GM12864 (cell line): ENCODE measurements at places on chromosomes 16 and 17.

- peak; percentile 22 for DNase-seq
Measured at GRCh38 chr17:80101011-80101945, at the start of gene GAA. TSS of gene GAA (plus strand) at chr17:80101581. CDS start at chr17:80104587, 3,006 bp downstream.

- DNase-seq, result no peak
Measured at GRCh38 chr17:61381537-61381936, 18.1 kb upstream of the TBX2 start.

DNA sequence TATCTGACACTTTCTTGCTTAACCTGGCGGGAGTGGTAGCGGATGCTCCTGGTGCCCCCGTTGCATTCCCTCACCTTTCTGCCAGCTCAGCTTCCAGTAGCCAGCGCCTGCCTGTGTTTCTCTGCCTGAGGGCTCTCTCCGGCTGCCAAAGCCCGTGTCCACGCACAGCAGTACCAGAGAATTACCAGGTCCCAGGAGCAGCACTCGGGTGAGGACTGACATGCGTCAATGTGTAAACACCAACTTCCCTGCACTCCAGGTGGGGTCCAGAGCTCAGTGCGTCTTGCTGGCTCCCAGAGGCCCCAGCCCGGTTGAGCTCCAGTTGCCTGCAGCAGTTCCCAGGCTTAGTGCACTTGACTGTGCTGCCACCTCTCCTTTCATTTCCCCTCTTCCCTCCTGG lies 54.8 kb downstream of the CDH13 start:
- no peak for DNase-seq

- no peak for DNase-seq
Measured at GRCh38 chr16:75529959-75530358, 5.9 kb downstream of the CHST5 start.

- no peak for DNase-seq
Measured at GRCh38 chr16:79404571-79404970, 196.0 kb downstream of the MAF start.
